ENCODE measurements at places on chromosomes 5 and 9. TPM values are rescaled to one million over a fixed set of nuclear protein-coding genes. Genes with fewer than 3 reads are reported as not detected.

DNA sequence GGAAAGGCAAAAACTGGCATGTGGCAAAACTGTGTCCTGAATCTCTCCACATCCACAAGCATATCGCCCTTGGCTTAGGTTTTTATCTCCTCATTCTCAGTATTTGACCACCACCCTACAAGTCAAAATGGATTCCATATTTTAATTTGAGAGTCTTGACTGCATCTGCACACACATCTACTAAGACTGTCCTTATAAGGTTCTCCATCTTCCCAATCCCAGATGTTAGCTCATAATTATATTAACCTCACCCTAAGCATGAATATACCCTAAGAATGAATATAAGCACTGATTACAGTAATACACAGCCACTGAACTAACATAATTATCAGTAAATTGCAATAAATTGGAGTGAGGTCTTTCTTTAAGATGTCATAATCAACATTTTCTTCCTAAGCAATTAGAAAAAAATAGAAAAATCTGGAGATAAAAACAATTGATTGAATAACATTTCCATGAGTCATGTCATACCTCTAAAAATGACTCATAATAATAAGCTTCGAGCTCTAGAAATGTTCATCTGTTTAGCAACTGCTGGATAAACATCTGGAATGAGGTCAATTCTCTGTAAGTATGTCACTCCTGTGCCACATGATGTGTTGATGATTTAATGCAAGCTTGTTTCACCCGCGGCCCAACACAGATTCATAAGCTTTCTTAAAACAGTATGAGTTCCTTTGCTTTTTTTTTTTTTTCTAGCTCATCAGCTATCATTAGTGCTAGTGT lies 39.9 kb upstream of the PAM start:
- H3K36me3 ChIP-seq = no peaks in the 10 kb centered on the region
- DNase-seq = no peak
- H3K27me3 ChIP-seq = no peaks in the 10 kb centered on the region

The GPX8 gene
- polyA plus RNA-seq = not detected

DNA sequence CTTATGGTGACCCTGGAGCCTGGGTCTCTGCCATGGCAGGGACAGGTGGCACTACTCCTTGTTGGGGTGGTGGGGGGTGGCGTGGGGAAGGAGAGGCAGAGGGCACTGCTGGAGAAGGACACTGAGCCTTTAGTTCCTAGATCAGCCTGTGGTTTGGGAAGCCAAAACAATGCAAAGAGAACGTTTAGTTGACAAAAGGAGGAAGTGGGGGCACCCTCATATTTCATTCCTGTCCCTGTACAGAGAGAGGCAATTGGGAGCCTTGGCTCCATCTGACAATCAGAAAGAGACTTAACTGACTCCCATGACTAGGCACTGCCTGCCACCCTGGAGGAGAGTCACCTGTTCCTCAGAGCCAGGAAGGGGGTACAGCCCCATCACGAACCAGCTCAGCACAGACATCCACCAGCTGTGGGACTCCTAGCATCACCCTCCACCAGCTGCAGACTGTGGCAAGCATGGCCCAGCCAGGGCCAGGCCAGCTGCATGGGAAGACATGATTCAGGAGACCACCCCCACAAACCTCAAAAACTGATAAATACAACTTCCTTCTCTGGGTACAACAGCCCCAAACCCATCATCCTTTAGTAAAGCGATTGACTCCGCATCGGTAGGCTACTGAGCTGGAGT lies 257.5 kb downstream of the HSPA4 start:
- H3K4me3 ChIP-seq = no peak overlapping the region
- no peaks in the 10 kb centered on the region for H3K27me3 ChIP-seq
- no peak overlapping the region for H3K27ac ChIP-seq
- H3K36me3 ChIP-seq = no peaks in the 10 kb centered on the region
- DNase-seq = no peak

DNA sequence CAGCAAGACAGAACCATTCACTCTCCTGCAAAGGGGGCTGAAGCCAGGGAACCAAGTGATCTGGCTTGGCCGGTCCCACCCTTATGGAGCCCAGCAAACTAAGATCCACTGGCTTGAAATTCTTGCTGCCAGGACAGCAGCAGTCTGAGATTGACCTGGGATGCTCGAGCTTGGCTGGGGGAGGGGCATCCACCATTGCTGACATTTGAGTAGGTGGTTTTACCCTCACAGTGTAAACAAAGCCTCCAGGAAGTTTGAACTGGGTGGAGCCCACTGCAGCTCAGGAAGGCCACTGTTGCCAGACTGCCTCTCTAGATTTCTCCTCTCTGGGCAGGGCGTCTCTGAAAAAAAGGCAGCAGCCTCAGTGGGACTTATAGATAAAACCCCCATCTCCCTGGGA lies 60.5 kb downstream of the TNFSF8 start:
- peaks cover 3% of the 10 kb centered on the region for H3K4me1 ChIP-seq
- H3K4me3 ChIP-seq = no peak overlapping the region
- DNase-seq = no peak
- no peak overlapping the region for H3K27ac ChIP-seq
- no peaks in the 10 kb centered on the region for H3K27me3 ChIP-seq

The SOHLH1 gene
- polyA plus RNA-seq = not detected

The ROPN1L gene
- polyA plus RNA-seq = 1.9 TPM

The WDR36 gene
- 8.7 TPM for polyA plus RNA-seq

DNA sequence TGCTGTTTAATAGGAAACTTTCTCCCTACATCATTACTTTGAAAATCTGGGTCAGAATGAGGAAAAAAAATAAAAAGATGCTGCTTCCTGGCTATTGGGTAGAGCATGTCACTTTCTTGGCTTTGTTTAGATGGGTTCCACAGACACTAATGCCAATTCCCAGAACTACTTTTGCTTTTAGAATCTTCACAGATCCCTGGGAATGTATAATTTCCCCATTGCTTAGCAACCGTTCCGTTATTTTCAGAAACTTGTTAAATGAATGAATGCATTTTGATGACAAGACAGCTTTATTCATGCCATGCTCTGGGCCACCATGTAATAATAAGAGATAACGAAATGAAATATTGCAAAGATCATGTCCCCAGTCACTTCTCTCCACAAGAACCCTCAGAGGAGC lies 126.5 kb upstream of the TRPC7 start:
- H3K27me3 ChIP-seq = no peaks in the 10 kb centered on the region
- no peak for DNase-seq
- no peak overlapping the region for H3K27ac ChIP-seq
- no peak overlapping the region for H3K4me3 ChIP-seq
- no peaks in the 10 kb centered on the region for H3K36me3 ChIP-seq

DNA sequence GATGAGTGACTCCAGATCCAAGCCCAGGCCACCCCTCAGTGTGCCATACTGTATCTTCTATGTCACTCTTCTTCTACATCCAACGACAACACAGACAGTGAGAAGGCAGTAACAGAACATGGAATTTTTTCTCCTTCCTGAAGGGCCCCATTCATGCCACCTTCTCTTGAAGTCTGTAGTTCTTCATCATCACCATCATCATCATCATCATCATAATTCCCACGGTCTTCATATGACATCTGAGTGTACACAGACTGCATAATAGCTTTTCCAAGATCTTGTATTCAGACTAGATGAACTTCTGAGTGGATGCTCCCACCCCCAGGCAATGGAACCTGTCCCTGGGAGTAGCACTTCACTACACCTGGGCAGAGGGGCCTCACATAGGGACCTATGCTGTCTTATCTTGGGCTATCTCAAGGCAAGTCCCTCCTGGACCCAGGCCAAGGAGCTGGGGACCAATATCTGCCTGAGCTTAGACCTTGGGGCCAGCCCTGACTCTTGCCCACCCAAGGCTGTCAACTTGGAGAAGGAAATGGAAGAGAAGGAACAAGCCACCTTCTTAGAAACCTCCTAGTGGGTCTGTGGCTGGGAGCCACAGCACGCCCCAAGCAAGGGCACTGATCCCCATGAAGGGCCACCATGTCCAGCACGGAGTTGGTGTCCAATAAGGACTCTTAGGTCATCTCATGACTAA lies 159.1 kb downstream of the FSTL4 start:
- no peak for DNase-seq
- H3K27me3 ChIP-seq = no peaks in the 10 kb centered on the region
- H3K4me1 ChIP-seq = peaks cover 29% of the 10 kb centered on the region
- no peaks in the 10 kb centered on the region for H3K36me3 ChIP-seq
- H3K4me3 ChIP-seq = no peak overlapping the region

The PCDHGA4 gene
- not detected for polyA plus RNA-seq

The FBP2 gene
- polyA plus RNA-seq = not detected

DNA sequence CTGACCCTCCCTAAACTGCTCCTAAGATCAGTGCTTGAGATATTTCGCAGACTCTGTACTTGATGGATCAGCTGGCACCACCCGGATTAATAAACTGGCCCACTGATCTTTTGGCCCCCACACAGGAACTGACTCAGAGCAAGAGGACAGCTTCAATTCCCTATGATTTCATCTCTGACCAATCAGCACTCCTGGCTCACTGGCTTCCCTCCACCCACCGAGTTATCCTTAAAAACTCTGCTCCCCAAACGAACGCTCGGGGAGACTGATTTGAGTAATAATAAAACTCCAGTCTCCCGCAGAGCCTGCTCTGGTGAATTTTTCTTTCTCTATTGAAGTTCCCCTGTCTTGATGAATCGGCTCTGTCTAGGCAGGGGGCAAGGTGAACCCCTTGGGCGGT lies 36.5 kb upstream of the CD180 start:
- H3K27me3 ChIP-seq = no peaks in the 10 kb centered on the region
- H3K36me3 ChIP-seq = no peaks in the 10 kb centered on the region
- peaks cover 9% of the 10 kb centered on the region for H3K4me1 ChIP-seq
- H3K4me3 ChIP-seq = no peak overlapping the region
